Stimulated activated CD4-positive, alpha-beta T cell treated with anti-CD3 and anti-CD28 coated beads, Interleukin-4, amount 100 ng/mL, for 1 hour (primary cell): ENCODE measurements at places on chromosomes 1 and 21.

- no peak for DNase-seq
Observed at GRCh38 chr1:234721476-234722269, 111.7 kb upstream of the IRF2BP2 start.

- DNase-seq, result peak; percentile 73
Observed at GRCh38 chr1:15848929-15849774, 1.6 kb downstream of the SPEN start.

DNA sequence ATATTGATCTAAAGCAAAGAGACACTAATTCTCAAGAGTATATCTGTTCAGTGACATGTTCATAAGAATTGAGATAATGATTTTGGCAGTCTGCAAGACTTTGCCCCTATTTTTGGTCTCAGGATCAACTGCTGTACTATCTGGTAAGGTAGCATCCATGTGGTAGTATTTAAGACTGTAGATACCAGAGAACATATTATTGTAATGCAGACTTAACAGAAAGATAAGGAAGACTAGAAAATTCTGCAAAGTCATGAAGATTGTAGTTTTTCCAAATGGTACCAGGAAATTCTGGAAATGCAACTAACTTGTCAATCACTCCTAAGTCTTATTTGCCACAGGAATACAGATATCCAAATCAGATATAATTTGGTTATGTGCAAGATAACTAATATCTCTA is 35.1 kb downstream of the RNF2 start:
- DNase-seq, result no peak

GRCh38 chr21:37848721-37849490 is 67.4 kb downstream of the KCNJ6 start:
- DNase-seq, result no peak

DNA sequence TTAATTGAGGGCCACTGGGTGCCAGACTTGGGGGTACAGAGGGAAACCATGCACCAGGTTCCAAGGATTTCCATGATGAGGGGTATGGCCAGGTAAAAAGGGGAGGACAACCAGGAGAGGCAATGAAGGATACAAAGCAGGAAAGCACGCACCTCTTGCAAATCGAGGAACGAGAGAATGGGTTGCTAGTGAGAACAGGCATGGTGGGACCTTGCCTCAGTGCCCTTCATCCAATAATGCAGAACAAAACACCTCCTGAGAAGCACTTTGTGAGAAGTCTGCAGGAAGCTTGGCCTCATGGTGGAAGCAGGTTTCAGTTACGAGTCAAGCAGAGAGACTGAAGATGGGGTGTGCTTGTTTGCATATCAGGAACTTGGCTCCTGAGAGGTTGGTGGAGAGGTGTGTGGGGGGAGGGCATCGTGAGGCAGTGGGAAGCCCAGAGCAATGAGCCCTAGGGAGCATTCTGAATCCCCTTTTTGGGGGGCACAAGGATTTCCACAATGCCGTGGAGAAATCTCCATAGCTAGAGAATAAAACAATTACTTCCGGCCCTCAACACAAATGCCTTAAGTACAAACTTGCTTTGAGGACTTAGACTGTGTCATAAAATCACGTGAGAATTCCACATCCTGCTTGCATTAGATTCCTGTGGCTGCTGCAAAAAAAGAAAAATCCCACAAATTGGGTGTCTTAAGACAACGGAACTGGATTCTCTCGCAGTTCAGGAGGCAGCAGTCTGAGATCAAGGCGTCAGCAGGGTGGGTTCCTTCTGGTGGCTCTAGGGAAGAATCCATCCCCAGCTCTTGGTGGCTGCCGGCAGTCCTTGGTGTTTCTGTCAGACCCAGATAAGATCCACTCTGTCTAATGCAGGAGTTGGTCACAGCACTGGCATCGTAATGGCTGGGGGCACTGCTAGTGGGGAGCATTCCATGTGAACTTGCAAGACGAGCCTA is 54.9 kb upstream of the BACE2 start:
- DNase-seq, result no peak

GRCh38 chr1:160219062-160219929 is 14.1 kb downstream of the PEA15 start:
- no peak for DNase-seq

GRCh38 chr1:185487026-185487425 is 170.0 kb upstream of the IVNS1ABP start:
- no peak for DNase-seq

GRCh38 chr21:39581414-39581813 is 31.3 kb upstream of the B3GALT5 start:
- no peak for DNase-seq

DNA sequence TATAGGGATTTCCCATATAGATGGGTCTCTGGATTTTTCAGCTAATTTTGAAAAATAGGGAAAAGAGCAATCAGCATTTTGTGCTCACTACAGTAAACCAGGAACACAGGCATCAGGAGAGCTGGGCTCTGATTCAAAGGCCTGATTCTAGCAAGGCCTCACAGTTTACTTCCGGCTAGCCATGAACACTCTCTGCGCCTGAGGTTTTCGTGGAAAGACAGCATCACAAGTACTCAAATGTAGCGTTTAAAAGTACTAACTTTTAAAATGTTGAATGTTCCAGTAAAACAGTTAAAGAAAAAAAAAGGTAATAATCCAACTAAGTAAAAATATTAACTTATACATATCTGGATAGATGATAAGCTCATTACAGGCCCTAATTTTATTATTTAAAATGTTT is 120.6 kb downstream of the SLC45A1 start:
- DNase-seq, result no peak

DNA sequence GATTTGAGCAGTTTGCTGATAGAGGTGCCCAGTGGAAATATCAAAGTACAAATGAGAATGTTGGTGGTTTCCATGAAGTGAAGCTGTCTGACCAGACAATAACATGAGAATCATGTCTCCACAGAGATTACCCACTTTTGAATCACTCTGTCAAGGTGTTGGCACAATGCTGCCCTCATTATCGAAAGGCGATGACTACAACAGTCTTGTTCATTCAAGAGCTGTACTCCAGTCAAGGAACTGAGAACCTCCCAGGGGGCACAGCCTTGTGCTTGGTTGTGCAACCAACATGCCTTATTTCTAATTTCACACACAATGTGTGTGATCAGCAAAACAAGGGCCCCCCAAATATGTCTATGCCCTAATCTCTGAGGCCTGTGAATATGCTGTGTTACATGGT is 35.7 kb downstream of the ETS2 start:
- no peak for DNase-seq

DNA sequence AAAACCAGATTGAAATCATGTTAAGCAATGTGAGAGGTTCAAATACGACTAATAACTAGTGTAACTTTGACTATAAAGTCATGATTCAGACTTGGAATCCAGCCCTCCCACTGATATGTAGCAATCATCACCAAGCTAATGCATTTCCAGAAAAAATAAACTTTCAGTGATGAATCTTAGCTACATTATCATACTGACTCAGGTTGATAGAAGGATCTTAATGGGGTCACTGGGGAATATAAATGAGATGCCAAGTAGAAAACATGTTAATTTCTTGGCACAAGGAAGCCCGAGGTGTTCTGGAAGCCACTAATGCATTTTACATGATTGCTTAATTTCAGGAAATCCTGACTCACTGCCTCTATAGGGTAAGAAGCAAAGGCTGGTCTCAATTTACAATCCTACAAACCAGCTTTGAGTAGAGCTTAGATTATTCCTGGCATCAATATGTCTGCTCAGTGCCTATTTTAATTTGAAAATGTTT is 67.7 kb downstream of the SELENOF start:
- no peak for DNase-seq

GRCh38 chr21:45010860-45011259 is 63.5 kb upstream of the ADARB1 start:
- DNase-seq, result no peak

GRCh38 chr1:51517361-51518032 is 1.6 kb downstream of the EPS15 start:
- no peak for DNase-seq

- no peak for DNase-seq
Observed at GRCh38 chr1:194889310-194889709, 1702.9 kb upstream of the B3GALT2 start.

GRCh38 chr1:174222166-174222949 is 63.0 kb downstream of the RABGAP1L start:
- DNase-seq, result no peak

DNA sequence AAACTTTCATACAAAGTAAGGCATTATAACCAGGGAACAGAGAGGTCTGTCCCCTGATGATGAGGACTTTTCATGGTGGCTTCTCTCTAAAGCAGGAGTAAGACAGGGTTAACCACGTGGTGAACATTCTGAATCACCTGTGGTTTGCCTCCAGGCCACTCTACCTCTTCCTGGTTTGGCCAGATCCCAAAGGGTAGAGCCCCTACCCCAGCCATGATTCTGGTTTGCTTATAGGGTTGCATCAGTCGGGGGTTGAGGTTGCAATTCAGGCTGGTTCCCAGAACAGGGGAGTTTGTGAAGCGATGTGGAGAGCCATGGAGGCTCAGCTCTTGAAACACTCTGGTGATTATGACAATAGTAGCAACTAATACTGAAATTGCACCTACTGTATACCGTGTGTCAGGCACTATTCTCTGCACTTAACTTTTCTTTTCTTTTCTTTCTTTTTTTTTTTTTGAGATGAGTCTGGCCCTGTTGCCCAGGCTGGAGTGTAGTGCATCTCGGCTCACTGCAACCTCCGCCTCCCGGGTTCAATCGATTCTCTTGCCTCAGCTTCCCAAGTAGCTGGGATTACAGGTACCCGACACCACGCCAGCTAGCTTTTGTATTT is 8.3 kb downstream of the CNR2 start:
- DNase-seq, result no peak

GRCh38 chr21:25788677-25789076 is 53.9 kb downstream of the GABPA start:
- no peak for DNase-seq

GRCh38 chr1:234970731-234971476 is 157.7 kb downstream of the TOMM20 start:
- no peak for DNase-seq

- DNase-seq, result no peak
Observed at GRCh38 chr1:40221977-40222772, 25.6 kb upstream of the TMCO2 start.

GRCh38 chr1:88774151-88774556 is 90.1 kb downstream of the PKN2 start:
- peak; percentile 4 for DNase-seq

DNA sequence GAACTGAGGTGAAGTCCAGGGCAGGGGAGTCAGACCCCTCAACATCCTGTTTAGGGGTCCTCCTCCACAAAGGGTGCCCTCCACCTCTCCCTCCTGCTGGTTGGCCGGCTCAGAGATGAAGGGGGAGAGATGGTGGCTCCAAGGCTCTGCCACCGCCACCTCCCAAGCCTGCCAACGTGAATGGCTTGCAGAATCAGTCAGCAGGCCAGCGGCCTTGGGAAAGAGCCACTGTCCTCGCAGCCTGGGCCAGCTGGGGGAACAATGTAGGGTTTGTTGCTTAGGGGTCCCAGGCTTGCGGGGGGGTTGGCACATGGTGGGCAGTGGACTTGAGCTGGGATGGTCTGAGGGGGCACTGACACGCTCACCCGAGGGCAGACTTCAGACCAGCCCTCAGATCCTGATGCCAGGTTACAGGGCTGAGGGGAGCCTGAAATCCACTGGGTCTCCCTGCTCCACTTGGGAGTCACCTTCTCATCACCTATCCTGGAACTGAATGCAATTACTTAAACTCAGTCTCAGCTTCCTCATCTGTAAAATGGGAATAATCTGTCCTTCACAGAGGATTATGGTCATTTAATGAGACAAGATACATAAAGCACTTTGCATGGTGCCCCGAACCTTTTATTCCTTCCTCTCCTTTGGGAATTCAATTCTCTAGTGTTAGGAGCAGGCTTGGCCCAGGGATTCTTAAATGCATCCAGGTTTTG is 8.3 kb downstream of the GPR37L1 start:
- no peak for DNase-seq

DNA sequence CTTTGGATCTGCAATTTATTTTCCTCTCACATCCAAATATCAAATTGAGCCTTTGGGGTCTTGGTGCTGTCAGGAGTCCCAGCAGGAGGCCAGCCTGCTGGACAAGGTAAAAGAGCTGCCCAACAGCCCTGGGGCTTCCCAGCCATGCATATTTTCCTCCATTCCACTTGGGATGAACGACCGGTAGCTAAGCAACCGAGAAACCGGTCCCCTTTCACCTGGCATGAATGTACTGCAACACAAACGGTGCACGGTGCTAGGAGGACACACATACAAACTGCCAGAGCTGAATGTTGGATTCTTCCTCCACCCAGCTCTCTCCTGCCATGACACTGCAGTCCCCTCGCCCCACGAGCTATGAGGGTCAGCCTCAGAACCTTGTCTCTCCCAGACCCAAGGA is 42.7 kb downstream of the BCAR3 start:
- DNase-seq, result no peak

DNA sequence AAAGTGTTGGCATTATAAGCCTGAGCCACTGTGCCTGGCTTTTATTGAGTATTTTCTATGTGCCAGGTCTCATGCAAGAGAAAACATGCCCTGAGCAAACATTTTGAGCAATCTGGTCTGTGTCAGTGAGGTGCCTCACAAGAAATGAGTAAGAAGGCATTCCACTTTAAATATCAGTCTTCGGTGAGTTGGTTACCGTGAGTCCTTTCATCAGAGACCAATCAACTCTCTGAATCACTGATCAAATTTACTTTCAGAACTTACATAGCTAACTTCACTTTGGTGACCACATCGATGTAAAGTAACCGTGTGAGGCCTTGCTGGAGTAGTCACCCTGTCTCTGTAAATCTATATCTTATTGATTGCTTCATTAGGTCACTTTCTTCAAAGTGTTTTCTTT is 14.3 kb upstream of the DDX59 start:
- no peak for DNase-seq

GRCh38 chr1:81443288-81443687 is 357.4 kb upstream of the ADGRL2 start:
- no peak for DNase-seq

- no peak for DNase-seq
Observed at GRCh38 chr1:169604781-169605560, 18.7 kb upstream of the F5 start.

GRCh38 chr1:83574791-83575190 is 424.1 kb downstream of the TTLL7 start:
- DNase-seq, result no peak

- no peak for DNase-seq
Observed at GRCh38 chr1:71307451-71307850, 226.6 kb upstream of the ZRANB2 start.

DNA sequence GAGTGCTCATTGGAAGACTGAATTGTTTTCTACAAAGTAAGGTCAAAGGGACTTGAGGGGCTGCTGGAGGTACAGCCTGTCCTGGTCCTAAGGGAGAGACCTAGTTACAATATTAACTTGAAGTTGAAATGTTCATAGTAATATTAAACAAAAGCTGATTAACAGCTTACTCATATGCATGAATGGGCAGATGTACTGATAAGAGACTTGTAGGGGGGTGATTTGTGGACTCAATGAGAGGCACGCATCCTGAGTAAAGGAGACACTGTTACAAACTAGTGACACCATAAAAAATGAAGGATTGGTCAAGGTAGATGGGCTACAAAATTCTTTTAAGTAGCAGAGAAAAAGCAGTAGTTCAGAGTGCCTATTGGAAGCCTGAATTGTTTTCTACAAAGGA is 2.7 kb downstream of the HSD11B1 start:
- DNase-seq, result no peak
